IPS DF 19.7 (cell line): ENCODE measurements at places on chromosomes 5 and 9.

DNA sequence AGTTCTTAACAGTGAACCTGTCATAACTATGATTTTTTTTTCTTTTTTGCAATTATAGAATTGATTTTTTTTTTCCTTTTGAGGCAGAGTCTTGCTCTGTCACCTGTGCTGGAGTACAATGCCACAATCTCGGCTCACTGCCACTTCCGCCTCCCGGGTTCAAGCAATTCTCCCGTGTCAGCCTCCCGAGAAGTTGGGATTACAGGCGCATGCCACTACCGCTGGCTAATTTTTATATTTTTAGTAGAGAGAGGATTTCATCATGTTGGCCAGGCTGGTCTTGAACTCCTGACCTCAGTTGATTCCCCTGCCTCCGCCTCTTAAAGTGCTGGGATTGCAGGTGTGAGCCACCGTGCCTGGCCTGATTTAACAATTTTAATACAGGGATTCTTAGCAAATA, 21.4 kb downstream of the UGCG start:
- DNase-seq: no peak

DNA sequence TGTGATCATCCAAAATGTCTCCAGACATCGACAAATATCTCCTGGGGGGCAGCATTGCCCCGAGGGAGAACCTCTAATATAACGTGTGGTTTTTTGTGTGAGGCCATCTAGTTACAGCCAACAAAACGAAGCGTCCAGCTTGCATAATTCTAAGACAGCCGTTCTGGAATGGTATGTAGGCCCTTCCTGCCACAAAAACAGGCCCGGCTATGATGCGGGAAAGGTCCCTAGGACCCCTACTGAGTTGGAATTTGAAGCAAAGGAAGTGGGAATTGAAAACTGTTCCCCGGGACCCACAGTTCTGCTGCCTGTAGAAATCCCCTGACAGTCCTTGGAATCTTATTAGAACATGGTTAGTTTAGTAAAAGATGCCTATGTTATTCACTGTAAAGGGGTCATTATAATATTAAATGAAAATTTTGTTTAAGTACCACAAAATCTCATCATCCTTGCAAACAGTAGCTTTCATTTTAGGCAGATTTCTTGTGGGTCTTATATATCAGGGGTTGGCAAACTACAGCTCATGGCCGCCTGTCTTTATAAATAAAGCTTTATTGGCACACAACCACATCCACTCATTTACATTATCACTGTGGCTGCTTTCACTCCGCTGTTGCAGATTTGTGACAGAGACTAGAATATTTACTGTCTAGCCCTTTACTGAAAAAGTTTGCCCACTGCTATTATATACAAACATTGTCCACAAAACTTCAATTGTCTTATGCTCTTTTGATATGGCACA, 70.7 kb downstream of the MSX2 start:
- no peak for DNase-seq

GRCh38 chr9:108643731-108644510, 211.9 kb downstream of the ACTL7B start:
- DNase-seq: no peak

GRCh38 chr9:124000161-124000783, 11.3 kb upstream of the LHX2 start:
- no peak for DNase-seq

- DNase-seq: no peak
These were observed 48.4 kb downstream of the ACTBL2 start for GRCh38 chr5:57434227-57434640.

DNA sequence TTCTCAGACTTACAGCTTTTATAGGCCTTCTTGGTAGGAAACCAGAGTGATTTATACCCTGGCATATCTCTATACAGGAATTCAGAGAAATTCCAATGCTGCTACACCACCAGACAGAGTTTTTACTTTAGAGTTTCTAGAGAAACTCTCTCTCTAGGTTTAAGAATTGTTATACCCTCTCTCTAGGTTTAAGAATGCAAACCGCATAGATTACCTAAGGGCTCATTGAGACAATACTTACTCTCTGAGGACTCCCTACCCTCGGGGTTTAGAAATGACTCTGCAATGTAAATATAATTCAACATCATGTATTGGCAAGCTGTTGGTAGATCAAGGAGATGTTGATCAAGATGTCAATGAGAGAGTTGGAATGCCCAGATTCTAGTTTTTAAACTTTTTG, 15.3 kb upstream of the ELAVL2 start:
- no peak for DNase-seq

DNA sequence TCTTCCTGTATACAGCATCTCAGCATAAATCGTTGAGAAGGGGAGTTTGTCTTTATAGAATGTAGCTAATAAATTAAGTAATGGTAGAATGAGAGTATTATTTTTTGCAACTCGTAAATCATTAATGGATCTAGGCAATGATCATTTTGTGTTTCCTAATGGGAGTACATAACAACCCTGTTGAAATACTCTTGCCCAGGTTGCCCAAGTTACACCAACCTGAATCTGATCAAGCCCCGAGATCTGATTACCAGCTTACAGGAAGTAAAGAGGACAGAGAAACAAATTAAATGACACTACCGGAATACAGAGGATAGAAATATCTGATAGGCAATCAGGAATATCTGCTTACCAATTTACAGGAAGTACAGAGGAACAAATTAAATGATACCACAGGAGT, 107.3 kb downstream of the AOPEP start:
- DNase-seq: no peak

- DNase-seq: no peak
These were observed 255.9 kb downstream of the FSTL4 start for GRCh38 chr5:133356396-133356983.

DNA sequence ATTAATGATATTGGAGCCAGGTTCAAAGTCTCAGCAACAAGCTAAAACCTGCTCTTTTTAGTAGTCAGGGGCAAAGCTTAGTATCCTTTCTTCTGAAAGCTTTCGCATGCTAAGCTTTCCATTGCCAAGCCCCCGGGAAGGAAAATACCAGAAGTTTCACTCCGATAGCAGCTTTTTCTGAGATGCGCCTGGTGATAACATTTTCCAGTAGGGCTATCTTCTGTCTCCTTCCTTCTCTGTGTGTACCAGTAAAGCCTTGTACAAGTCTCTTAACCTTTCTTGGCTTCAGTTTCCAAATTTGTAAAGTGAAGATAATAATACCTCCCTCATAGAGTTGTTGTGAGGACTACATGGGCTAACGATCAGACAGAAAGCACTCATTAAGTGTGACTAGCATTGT, 36.7 kb downstream of the DOCK8 start:
- DNase-seq: no peak
